Skin of body (tissue), 3 donors: ENCODE measurements at places on chromosomes 7 and 10. TPM values are rescaled to one million over a fixed set of nuclear protein-coding genes. Genes with fewer than 3 reads are reported as not detected.

The RPS24 gene
- total RNA-seq, result 2,388 TPM

The ZNF239 gene
- 5.6 TPM for total RNA-seq

The LAMB1 gene
- 212 TPM for total RNA-seq

DNA sequence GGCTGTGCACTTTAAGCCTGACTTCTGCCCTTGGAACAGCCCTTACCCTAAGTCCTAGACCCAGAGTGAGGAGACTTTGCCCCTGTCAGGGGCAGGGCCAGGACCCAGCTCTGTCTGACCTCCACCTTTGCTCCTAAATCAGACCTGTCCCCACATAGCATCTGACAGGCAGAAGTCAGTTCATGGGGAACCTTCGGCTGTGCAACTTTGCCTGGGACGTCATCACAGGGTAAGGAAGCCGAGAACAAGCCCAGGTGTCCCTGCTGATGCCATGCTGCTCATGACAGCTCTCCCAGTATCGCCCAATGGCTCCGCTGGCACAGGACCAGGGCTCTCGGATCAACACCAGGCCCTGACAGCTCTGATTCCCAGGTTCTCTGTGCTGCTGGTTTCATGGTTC is 55.4 kb downstream of the TNS3 start:
- no peak for DNase-seq

DNA sequence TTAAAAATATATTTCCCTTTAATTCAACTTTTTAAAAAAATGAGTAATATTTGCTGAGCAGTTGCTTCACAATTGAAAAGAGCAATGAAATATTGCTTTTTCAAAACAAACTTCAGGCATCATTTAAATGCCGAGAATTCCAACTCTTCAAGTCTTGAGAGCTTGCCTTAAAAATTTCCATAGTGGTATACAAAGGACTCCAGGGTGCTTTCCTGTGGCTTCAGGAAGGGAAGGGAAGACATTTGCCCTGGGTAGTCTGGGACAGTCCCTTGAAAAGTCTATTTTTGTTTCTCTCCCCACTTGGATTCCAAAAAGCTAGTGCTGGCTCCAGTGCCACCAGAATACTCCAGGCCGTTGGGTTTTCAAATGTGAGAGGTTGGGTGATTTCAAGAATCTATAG is 71.7 kb downstream of the HYCC1 start:
- no peak for DNase-seq

DNA sequence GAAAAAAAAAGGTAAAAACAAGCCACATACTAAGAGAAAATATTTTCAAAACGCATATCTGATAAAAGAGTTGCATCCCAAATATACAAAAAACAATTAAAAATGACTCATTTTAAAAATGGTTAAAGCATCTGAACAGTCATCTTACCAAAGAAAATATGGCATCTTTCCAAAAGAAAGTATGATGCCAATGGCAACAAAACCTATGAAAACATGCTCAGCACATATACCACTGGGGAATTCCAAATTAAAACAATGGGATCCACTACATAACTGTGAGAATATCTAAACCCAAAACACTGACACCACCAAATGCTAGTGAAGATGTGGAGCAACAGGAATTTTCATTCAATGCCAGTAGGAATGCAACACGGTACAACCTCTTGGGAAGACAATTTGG is 39.3 kb downstream of the VSTM2A start:
- no peak for DNase-seq

DNA sequence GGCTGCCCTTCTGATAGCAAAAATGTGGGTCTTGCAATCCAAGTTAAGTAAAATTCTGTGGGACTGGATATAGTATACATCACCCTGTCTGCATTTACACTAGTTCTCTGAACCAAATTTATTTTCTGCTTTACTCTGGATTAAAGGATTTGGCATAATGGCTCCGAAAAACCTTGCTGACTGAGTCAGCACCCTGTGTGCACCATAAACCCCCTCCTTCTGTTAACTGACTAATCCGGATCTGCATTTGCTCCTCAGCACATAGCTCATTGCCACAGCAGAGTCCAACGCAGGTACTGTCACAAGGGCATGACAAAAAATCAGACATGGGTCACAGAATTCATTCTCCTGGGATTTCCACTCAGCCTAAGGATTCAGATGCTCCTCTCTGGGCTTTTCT is 1.3 kb downstream of the OR2A5 start:
- no peak for DNase-seq

DNA sequence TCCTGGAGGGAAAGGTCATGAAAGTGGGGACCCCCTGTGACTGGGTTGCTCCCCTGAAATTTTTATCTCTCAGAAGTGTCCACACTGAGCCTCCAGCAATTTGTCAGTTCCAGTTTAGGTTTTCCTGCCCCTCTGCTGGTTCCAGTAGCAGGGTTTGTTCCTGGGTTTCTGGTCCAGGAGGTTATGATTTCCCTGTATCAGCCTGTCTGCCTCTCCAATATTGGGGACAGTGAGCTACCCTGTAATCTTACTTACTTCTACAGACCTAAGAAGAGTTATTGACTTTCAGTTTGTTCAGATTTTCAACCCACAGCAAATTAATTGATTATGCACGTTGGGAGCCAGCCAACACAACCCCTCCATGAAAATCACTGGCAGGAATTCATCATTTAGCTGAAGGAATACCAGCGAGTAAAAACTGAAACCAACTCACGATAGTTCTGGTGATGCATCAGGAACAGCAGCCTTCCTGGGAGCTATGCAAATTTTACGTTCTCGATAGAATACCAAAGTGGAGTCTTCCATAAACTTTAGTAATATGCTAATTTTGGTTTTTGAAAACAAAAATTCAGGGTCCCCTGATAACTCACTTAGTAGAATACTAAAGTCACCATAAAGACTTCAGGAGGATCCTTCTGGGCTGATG is 31.3 kb upstream of the IL15RA start:
- no peak for DNase-seq

The MMP21 gene
- 0.20 TPM for total RNA-seq

DNA sequence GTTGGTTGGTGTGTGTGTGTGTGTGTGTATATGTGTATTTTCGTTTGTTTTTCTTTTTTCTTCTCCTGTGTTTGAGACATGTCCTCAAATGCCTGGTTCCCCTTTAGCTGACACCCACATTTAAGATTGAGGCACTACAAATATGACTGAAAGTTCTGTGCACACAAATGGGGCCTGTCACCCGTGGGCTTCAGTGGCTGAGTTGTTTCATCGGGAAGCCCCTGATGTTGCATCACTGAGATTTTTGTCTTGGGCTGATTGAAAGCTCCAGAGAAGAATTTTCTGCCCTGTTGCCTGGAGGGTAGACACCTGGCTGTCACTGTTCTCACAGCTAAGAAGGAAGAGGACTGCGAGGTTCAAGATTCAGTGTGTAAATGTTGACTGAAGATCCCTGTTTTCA is 283.8 kb upstream of the C7orf33 start:
- no peak for DNase-seq

The CDC123 gene
- 72.8 TPM for total RNA-seq

The INSYN2A gene
- 0.30 TPM for total RNA-seq

DNA sequence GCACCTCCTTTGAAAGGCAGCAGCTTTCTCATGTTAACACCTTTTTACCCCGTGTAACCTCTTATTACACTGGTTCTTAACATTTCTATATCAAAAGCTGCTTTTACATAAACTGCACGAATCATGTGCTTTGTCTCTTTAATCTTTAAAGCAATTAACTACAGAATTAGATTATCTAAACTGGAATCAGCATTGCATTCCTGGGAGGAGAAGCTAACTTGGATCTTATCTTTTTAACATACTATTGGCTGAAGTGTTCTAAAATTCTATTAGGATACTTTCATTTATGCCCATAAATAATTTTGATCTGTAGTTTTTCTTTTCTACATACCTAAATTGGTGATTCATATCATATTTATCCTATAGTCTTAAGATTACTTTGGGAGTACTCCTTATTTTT is 428.4 kb upstream of the IGFBP3 start:
- DNase-seq, result no peak

The METTL27 gene
- 3.2 TPM for total RNA-seq

GRCh38 chr7:30168835-30169573 is 34.2 kb downstream of the MTURN start:
- peak; percentile 63 for DNase-seq

DNA sequence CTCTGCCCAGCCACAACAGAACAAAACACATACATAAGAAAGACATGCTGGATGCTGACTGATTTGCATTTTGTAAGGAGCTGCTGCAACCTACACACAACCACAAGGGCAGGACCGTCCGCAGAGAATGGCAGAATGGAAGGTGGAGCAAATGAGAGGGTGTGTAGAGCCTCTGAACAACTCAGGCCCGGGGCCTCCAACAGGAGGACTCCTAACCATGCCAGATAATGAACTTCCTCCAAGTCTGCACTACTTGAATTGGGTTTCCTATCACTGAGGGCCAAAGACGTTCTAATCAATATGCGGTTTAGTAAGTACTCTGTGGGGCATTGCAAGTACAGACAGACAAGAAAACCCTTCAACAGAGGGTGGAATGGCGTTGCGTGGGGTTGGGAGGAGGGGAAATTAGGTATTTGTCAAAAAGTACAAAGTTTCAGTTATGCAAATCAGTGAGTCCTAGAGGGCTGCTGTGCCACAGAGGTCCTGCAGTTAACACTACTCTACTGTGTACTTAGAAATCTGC is 14.6 kb downstream of the VOPP1 start:
- DNase-seq, result no peak

The CLRN3 gene
- total RNA-seq, result 0.39 TPM

DNA sequence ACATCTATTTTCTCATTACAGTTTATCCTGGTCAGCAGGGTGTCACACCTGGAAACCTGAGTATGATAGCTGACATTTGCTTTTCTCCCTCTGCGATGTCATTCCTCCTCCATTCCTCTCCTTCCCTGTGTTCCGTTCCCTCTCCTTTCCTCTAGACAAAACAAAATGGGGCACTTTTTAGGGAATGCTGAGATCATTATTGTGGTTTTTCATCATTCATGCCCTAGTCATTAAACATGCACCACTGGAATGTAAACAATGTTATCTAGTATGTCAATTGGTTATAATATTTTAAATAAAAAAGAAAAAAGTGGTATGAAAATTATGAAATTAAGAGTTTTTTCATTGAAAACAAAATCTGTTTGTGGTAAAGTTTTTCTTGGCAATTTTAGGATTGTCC is 132.6 kb downstream of the MAPK8 start:
- DNase-seq, result no peak

The INMT gene
- 5.9 TPM for total RNA-seq

DNA sequence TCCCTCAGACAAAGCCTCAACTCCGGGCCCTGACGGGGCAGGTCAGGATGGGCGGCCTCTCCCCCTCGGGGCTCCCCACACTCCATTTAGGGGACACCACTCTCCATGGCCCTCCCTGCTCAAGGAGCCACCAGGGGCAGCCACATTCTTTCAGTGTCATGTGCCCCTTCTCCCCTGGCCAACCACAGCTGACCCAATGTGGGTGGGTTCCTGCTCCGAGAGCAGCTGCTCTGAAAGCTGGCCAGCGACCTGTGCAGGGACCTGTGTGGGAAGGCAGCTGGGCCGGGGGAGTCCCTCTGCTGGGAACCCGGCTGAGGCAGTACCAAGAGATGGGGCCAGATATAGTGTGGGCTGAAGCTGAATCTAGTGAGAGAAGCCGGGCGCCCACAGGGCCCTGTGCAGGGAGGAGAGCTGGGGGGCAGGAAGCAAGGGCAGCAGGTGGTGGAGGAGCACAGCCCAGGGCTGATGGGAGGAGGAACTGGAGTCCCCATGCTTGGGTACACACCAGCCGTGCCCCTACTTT is 40.6 kb upstream of the NPFFR1 start:
- DNase-seq, result no peak

The HGF gene
- 4.7 TPM for total RNA-seq

DNA sequence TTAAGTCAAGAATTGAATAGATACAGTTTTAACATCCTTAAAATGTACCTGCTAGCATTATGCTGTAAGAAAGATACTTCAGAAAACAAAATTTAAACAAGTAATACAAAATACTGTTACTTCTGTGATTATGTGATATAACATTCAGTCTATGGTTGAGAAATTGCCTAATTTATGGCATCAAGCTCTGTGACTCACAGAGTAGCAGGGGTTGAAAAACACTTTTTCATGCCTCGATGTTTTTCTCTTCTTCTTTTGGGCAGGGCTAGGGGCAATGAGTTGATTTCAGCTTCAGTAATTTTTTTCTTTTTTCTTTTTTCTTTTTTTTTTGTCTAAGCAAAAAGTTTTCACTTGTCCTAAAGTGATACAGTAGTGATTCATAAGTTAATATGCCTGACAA is 209.2 kb downstream of the MBL2 start:
- DNase-seq, result no peak

The CRTAC1 gene
- 3.2 TPM for total RNA-seq
